ENCODE measurements at places on chromosomes 5 and 9.

- no peak for DNase-seq
Measured at GRCh38 chr5:10233505-10233904, 16.2 kb downstream of the ATPSCKMT start.

DNA sequence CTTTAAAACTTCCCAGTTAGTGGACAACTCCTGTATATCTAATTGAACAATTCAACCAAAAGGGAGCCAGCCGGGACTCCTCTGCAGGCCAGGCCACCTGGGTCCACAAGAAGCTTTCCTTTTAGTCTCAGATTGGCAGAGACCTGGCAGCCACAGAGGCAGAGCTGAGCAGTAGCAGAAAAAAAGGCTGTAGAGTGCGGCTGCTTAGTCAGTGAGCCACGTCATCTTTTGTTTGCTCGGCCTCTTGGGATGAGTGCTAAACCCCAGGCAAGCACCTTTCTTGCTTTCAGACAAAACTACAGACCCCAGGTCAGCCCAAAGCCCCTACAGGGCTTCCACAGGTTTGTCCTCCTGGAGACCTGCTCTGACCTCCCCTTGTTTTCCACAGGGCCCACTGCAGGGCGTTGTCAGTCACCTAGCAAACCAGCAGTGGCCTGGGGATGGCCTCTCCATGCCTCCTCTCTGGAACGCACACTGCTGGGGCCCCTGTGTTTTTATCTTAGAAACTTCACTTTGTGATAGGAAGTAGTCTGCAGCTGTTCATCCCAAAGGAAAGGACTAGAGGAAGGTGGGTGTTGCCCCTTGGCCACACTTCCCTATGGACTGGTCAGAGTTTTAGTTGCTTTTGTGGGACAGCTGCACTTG, 49.9 kb downstream of the SHB start:
- no peak for DNase-seq

DNA sequence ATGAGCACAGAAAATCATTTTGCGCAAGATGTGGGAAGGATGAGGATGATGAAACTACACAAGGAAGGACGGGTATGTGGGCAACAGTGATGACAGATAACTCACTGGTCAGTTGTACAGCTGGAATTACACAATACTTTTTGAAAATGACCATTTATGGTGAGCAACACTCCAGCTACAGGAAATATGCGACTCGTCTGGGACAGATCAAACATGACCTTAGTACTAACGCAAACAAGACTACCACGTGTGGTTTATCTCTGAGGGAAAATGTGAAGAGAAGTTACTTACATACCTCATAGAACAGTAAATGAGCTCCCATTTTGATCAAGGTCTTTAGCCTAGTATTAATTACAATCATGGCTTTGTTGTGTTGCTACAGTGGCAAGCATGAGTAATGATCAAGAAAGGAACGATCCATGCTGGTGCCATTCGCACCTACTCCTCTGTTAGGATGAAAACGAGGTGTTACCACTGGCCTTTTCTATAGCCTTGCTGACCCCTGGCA, 456.9 kb downstream of the BNC2 start:
- DNase-seq: no peak

- no peak for DNase-seq
Measured at GRCh38 chr5:56565283-56565615, 250.1 kb upstream of the MAP3K1 start.

- no peak for DNase-seq
Measured at GRCh38 chr9:88749420-88749819, 214.4 kb downstream of the NXNL2 start.

DNA sequence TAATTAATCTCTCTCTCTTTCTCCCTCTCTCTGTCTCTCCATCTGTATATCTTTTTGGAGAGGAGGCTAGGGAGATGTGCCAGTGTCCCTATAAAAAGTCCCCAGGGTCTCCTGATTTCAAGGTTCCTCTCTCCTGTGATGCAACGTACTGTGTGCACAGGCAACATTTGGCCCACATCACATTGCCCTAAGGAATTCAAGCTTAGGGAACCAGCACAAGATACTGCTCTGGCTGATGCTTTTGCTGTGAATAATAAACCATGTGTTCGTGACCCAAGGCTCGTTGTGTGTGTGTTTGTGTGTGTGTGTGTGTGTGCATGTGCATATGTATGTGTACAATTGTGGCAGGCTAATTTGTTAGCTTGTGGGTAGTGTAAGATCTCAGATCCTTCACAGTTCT, 9.7 kb downstream of the SPATA9 start:
- DNase-seq: no peak

DNA sequence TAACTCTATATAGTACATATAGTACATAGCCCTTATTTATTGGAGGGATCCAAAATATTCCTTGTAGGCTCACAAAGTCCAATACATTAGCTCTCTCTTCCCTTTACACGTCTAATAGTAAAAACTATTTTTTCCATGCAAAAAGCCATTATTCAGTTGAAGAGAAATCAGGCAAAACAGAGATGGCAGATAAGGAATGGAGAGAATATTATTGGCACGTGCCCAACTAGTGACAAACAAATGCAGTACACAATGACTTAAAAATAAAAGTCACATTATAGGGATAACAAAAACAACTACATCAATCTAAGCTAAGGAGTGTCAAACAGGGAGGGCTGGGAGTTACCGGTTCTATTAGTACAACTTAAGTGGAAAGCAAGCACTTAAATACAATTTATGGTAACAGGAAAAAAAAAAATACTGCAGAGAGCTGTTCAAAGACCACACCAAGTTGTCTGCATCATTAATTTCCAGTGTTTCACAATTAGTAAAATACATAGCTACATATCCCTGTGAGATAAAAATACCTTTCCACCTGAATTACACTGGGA, 4.1 kb upstream of the SCAI start:
- DNase-seq: no peak

DNA sequence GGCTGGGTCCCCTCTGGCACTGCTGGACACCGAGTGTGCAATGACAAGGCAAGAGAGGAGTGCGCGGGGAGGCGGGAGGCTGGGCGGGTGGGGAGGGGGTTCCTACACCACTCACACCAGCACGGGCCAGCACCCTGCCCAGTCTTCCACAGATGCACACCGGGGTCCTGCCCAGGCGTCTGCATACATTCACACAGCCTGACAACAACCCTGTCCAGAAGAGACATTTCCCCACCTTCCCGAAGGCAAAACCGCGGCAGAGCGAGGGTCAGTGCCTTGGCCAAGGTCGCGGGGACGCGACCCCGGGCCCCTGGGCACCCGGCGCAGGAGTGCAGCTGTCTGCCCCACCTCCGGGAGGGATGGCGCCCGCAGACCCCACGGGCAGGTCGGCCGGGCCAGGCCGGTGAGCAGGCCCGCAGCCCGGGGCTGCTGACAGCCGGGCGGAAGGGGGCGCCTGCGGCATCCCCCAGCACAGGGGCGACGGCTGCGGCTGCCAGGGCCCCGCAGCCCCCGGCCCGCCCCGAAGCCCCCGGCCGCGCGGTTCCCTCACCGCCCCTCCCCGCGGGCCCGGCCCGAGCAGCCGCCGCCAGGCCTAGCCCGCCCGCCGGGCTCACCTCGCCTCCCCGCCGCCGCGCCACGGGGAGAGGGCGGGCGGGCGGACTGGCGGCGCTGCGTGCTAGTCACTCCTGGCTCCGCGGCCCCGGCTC, 496 bp downstream of the MAPK9 start:
- DNase-seq: no peak

All from hindlimb muscle (tissue), 1 donor.